ENCODE measurements at places on chromosomes 11 and 22. TPM values are rescaled to one million over a fixed set of nuclear protein-coding genes. Genes with fewer than 3 reads are reported as not detected.

GPR83 gene
- total RNA-seq: 2.8 TPM

TMEM151A gene
- 0.68 TPM for total RNA-seq

DNA sequence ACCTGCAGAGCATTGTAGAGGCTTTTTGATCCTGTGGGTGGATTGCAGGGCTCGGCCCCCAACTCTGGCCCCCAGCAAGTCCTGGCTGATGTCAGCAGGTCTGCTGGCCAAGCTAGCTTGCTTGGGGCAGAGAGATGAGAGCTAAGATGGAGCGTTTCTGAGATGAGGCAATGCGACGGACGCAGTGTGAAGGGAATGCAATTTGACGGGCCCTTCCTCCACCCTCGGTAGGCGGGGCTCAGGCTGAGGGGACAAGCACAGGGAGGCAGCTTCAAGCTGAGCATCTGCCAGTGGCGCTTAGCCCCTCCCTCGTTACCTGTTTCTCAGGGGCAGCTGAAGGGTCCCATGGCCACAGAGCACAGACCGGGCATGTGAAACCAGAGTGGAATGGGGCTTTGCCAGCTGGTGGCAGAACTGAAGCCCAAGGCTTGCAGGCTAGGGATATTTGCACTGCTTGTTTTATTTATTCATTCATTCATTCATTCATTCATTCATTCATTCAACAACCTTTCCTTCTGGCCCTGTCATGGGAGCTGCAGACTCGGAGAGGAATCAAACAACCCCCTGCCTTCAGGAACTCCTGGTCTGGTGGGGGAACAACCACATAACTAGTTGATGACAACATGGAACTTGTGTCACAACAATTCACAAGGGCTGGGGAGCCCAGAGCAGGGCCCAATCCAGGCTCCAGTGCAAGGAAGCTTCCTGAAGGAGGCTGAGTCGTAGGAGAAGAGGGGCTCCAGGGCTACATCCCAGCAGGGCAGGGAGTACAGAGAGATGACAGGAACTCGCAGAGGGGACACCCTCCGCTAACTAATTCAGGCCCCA, 66.8 kb downstream of the THAP12 start:
- no peak overlapping the region for H3K27ac ChIP-seq
- no peak for DNase-seq
- no peaks in the 10 kb centered on the region for H3K4me1 ChIP-seq
- no peak overlapping the region for H3K4me3 ChIP-seq
- H3K27me3 ChIP-seq: no peaks in the 10 kb centered on the region

GRCh38 chr11:32052215-32052614, 38.7 kb upstream of the RCN1 start:
- H3K27me3 ChIP-seq: no peaks in the 10 kb centered on the region
- no peak overlapping the region for H3K27ac ChIP-seq
- DNase-seq: peak; percentile 64
- no peaks in the 10 kb centered on the region for H3K36me3 ChIP-seq

- no peak overlapping the region for H3K4me3 ChIP-seq
- no peak overlapping the region for H3K27ac ChIP-seq
- no peaks in the 10 kb centered on the region for H3K36me3 ChIP-seq
- H3K27me3 ChIP-seq: no peaks in the 10 kb centered on the region
Measured at GRCh38 chr11:73401217-73401923, 25.2 kb downstream of the RELT start.

GRCh38 chr22:19892257-19892879, 37.7 kb upstream of the GNB1L start:
- peak overlapping the region; percentile 40 for H3K27ac ChIP-seq
- H3K4me1 ChIP-seq: peaks cover 19% of the 10 kb centered on the region
- H3K27me3 ChIP-seq: no peaks in the 10 kb centered on the region
- H3K36me3 ChIP-seq: no peaks in the 10 kb centered on the region
- DNase-seq: no peak
